NCI-H2171 treated with DMSO at 0.1 percent for 48 hours (cell line): ENCODE measurements at places on chromosomes 3 and 15.
A peak's percentile ranks its signal among the peaks of the same experiment; 100 is the strongest.

DNA sequence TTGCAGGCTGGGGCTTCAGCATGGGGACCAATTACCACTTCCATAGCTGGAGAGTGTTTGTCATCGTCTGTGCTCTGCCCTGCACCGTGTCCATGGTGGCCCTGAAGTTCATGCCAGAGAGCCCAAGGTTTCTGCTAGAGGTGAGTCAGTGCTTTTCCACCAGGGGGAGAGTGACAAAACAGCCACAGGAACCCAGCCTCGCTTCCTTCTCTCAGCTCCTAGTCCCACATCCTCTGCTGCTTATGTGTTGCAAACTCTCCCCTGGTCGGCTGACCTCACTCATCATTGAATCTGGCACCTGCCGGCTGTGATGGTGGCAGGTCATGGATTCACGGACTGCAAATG, 158.3 kb downstream of the SV2B start:
- no peak for DNase-seq

DNA sequence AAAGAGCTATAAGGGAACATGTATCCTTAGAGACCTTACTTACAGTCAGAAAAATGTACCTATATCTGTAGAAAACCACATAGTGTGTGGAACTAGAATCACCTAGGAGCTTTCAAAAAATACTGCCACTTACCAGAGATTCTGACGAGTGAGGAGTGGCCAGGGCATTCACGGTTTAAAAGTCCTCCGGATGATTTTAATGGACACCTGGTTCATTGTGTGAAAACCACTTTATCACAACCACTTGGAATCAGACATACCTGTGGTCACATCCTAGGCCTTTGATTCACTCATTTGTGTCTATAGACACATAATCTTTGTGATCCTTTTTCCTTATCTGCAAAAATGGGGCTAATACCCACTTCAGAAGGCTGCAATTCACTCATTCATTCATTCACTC, 159.8 kb downstream of the MBNL1 start:
- DNase-seq, result no peak

- DNase-seq, result no peak
Measured at GRCh38 chr3:133157716-133158115, 119.5 kb downstream of the TMEM108 start.

GRCh38 chr3:10017636-10018292, 8.5 kb upstream of the FANCD2 start:
- DNase-seq, result no peak

DNA sequence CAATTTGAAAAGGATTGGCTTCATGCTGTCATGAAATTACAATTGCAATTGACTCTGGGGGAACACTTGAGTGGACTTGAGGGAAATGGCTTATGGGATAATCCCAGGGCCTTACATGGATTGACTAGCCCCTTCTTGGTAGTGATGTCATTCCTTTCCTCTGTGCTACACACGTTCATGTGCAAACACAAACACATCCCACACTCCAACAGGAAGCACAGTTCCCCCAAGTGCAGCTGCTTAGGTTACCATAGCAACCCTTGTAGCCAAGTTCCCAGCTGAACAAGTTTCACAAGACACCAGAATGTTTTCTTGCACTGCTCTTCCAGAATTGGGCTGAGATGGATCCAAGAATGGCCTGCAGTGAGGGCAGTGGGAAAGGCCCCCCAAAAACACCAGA, 217.0 kb downstream of the ZNF621 start:
- no peak for DNase-seq

DNA sequence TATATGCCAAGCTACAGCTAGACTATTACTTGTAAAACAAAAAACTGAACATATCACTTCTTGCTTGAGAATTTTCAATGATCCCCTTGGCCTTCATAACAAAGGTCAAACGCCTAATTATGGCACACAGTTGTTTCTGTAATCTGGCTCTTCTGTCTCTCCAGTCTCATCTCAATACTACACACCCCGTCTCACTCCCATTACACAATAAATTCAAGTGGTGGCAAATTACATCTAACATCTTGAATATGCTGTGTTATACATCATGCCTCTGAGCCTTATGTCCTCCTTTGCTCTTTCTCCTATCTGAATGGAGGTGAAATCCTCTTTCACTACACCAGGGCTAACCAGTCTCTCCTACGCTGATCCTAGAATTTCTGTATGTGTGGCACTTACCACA, 140.4 kb downstream of the TBL1XR1 start:
- peak; percentile 30 for DNase-seq

- no peak for DNase-seq
Measured at GRCh38 chr15:82648257-82649103, 1.3 kb upstream of the CPEB1 start.

DNA sequence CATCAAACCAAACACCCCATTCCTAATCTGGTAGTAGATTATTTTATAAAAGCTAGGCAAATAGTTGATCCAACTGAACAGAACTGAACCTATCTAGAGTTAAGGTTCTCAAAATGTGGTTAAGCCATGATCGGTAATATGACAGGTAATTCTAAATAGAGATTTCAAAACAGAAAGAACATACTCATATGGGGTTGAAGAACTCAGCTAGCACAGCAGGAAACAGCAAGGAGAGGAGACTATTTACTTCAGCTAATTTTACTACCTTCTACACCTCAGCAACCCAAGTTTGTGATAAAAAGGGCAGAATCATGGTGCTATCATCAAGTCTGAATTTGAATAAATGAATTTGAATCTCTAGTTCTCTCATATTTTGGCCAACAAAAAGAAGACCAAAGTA, 11.8 kb downstream of the CD47 start:
- DNase-seq, result no peak

GRCh38 chr15:85401108-85401774, 20.8 kb downstream of the AKAP13 start:
- no peak for DNase-seq

DNA sequence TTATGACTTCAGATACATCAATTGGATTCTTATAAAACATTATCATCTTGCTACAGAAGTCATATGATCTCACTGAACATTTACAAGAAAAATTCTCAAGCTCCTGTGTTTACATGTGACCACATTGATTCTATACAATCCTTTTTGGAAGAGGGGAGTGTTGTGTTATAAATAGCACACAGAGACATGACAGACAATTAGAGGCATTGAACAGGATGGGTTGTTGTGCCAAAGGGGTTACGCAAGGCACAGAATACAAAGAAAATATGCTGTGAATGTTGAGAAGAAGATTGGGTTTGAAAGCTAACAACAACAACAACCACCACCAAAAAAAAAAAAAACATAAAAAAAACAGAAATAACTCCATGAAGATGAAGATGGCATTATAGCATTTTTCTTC, 32.5 kb upstream of the TBL1XR1 start:
- DNase-seq, result no peak

GRCh38 chr3:11060500-11061251, 68.1 kb downstream of the SLC6A1 start:
- DNase-seq, result peak; percentile 22

GRCh38 chr3:94379264-94379663, 316.4 kb downstream of the NSUN3 start:
- no peak for DNase-seq

- no peak for DNase-seq
Measured at GRCh38 chr3:9430733-9431132, 33.3 kb downstream of the SETD5 start.

- peak; percentile 30 for DNase-seq
Measured at GRCh38 chr15:51721199-51721960, 16.1 kb downstream of the LYSMD2 start.

DNA sequence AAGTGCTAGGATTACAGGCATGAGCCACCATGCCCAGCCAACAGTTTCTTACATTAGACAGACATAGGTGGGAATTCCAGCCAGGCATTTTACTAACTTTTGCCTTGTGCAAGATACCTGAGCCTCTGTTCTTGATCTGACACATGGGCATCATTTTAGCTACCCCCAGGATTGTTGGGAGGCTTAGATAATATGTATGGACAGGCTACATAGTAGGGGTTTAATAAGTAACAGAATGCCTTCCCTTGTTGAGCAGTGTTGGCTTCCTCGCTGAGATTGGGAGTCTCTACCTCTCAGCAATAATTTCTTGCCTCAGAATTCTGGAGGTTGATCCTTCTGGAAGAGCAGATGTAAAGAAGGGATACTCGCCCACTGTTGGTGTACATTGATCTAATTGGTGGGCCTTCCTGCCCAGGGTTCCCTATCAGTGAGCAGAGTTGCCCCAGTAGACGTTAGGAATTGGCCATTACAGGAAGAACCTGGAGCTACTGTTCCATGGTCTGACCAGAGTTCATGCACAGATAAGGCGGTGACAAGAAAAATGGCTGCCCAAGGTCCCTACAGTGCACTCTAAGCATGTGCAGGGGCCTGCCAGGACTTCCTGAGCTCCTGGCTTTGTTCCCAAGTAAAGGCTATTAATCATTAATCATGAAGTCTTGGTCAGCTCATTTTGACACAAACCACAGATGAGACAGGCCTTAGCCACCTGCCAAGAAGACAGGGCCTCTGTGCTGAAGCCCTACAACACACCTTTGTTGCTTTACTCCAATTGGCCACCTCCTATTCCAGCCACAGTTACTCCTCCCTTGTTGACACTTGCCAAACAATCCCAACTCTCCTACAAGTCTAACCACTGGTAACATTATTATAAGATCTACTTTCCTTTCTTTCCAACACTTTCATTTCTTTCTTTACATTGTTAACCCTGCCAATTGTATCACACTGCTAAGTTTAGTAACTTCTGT, 5.0 kb upstream of the IL17RE start:
- DNase-seq, result no peak

GRCh38 chr3:61637088-61638051, 76.0 kb downstream of the PTPRG start:
- DNase-seq, result no peak

DNA sequence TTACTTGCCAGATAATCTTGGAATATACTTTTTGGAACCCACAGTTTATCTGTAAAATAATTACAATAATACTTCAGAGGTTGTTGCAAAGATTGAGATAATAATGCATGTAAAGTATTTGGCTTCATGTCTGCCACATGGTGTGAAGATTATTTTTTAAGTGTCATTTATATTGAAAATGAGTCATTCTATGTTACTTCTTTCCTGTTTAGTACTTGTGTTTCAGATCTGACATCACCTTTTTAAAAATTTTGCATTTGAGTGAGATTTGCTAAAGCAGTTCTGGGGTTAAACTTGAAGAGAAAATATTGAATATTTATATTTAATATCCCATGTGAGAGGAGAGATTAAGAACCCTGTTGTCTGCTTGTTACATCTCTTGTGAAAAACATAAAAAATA, 31.2 kb downstream of the IQGAP1 start:
- DNase-seq, result no peak

DNA sequence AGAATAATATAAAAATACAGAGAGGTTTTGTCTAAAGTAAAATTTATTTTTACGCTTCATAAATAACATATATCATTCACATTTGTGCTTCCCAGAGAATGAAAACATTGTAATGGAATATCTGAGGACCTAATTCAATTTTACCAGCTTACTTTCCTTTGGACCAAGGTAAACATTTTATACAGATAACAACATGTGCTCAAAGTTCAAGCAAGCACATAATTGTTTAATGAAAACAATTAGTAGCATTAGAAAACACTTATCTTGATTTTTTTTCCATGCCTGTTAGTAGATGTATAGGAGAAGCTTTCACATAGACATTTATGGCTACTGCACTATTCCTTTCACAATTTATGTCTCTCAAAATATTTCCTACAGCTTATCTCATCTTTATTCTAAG, 400.0 kb downstream of the ZIC1 start:
- no peak for DNase-seq

- DNase-seq, result peak; percentile 55
Measured at GRCh38 chr15:69523010-69524001, 70.7 kb downstream of the RPLP1 start.

DNA sequence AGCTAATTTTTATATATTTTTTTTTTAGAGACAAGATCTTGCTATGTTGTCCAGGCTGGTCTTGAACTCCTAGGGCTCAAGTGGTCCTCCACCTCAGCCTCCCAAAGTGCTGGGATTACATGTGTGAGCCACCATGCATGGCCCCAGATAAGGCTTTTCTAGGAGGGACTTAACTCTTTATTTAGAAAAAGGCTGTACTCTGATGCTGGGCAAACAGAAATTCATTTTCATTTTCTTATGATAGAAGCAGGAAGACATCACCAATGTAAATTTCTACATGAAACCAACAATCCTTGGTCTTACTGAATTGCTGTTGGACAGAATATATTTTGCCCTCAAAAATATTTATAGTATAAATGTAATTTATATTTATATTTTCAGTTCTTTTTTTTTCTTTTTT, 9.6 kb downstream of the NIPA1 start:
- no peak for DNase-seq

- DNase-seq, result no peak
Measured at GRCh38 chr15:66072616-66073361, 180.8 kb downstream of the MEGF11 start.

DNA sequence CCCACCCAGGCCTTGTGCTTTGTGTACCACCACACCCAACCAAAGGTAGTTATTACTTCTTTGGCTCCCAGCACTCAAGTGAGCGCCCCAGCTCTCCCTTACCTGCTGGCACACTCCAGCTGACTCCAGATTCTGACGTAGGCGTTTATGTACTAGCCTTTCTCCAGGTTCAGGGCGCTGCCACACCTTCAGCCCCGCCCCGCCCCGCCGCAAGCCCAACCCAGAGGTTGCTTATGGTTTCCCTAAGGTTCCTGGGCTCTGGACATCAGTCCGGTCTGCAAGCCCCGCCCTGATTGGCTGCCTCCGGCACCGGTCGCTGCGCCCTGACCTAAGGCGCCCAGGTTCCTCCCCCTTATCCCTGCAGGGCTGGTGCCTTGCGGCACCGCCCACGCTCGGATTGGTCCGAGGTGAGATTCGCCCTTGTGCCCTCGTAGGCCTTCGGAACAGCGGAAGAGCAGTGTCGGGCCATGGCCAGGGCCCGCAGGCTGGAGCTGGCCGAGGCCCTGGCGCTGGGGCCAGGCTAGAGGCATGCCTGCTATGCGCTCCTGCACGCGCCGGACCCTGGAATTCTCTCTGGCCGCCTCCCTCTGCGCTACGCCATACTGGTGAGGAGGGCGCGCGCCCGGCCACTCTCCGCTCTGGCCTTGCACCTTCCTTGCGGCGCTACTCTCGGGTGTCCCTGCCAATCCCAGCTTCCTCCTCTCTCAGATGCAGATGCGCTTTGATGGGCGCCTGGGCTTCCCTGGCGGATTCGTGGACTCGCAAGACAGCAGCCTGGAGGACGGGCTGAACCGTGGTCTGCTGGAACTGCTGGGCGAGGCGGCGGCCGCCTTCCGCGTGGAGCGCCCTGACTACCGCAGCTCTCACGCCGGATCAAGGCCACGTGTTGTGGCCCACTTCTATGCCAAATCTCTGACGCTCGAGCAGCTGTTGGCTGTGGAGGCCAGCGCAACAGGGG, 19.8 kb upstream of the NUDT16 start:
- no peak for DNase-seq

GRCh38 chr15:45091161-45091560, 22.8 kb downstream of the DUOX2 start:
- DNase-seq, result no peak

- DNase-seq, result no peak
Measured at GRCh38 chr3:106317141-106318055, 448.6 kb upstream of the CBLB start.
